ENCODE measurements at places on chromosomes 5 and 9.
A peak's percentile ranks its signal among the peaks of the same experiment; 100 is the strongest.

DNA sequence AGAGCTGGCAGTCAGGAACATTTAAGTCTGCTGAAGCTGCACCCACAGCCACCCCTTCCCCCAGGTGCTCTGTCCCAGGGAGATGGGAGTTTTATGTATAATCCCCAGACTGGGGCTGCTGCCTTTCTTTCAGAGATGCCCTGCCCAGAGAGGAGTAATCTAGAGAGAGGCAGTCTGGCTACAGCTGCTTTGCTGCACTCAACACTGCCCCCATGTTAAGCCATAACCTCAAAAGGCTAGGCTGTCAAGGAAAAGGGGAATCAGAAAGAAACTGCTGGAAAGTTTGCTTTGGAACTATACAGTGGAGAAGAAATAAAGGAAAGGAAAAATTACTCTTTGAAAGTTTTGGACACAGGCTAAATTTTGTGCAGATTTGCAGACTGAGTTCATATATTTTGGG lies 127.2 kb downstream of the MACIR start:
- no peak for DNase-seq

- DNase-seq: no peak
Measured at GRCh38 chr5:180021900-180022299, 49.7 kb downstream of the RNF130 start.

GRCh38 chr5:17228821-17229291 lies 11.4 kb downstream of the BASP1 start:
- DNase-seq: no peak

DNA sequence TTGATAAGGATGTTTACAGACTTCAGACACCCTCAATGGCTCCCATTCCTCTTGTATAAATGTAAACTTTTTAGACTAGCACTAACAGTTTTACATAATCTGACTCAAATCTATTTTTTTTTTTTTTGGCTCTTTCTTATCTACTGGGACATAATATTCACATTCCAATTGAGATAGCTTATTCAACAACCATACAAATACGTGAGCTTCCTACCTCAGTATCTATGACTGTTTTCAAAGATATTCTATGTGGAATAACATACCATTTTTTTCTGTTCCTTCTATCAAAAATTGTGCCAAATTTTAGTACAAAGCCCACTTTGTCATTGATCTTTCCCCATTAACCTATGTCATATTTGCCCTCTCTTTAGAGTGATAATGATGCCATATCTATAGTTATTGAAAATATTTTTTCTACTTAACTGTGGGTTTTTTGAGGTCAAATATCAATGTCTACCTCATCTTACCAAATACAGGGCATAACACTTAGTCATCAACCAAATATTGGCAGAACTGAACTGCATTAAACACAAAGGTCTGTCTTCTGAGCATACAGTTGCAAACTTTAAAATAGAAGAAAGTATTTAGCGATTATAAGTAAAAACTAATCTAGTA lies 482.6 kb downstream of the PTPRD start:
- no peak for DNase-seq

DNA sequence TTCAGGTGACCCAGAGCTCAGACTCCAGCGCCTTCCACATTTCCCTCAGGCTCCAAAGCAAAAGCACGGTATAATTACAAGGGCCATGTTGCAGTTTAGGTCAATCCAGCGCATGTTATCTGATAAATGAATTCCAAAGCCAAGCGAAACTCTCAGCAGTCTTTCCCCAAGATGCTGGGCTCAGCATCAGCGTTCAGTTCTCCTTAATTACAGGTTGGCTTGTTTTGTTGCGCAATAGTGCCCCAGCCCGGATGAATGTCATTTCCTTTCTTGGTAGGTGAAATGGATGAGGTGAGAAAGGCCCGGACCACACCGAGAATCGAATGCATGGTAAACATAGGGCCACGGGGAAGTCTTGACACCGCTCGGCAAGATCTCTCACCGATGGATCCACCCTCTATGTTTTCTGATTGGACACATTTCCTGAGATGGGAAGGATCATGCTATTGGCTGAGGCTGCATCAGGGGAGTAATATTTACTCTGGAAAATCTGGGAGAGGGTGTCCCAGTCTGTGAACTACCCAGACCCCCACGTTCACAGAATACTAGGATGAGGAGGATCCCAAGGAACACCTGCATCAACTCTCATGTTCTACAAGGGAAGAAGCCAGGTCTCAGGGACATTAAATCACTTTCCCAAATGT lies 221.2 kb upstream of the ANKRD55 start:
- DNase-seq: no peak

- no peak for DNase-seq
Measured at GRCh38 chr9:123724211-123724796, 205.6 kb downstream of the DENND1A start.

DNA sequence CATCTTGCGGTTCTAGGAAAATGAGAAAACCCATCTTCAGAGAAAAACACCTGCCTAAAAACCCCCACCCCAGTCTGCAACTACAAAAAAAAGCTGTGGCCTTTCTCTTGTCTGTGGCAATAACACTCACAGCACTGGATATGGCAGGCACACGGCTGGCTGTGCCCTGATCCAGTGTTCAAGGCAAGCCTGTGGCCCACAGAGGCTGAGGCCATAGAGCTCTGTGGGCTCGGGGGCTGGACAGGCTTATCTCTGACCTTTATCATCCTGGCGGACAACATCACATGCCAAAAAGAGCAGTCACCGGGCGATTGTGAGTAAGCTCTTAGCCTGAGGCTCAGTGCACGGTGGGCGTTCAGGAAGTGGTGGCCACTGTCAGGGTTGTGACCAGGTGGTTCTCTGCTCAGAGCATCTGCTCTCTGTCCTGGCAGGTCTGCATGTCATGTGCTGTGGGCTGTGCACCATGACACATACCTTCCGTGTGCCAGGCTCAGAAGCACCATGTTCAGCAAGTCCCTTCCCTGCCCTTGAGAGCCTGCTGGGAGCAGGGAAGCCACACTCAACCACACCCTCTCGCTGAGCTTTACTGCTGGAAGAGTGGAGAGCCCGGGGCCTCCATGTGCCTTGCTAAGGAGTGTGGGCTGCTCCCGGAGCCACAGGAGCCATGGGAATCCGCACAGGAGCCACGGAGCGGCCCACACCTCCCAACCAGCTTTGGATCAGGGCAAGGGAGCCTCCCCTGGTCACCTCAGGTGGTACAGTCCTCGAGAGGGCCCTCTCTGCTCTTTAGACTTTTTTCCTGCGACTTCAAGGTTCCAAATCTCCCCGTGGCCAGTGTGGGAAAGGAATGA lies 34.6 kb upstream of the WDR38 start:
- DNase-seq: no peak

DNA sequence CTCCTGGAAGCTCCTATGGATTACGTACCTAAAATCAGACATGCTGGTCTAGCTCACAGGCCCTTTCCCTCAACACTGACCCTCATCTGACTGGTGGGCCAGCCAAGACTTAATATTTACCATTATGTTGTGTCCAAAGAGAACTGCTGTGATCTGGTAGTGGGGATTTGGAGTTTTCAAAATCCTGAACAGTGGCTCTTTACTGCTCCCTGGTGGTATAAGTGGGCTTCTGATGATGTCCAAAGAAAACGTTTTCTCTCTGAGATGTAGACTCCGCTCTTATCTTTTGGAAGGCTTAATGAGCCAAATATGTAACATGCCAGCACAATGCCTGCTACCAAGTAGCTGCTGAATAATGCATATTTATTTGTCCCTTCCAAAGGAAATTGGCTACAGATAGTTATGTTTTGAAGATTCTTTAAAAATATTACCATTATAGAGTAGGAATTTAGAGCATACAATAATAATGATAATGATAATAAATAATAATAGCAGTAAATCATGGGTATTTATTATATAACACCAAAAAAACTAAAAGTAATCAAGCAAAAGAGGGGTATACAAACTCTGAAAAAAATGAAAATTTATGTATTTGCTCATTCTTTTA lies 406.6 kb upstream of the TNC start:
- DNase-seq: no peak

- no peak for DNase-seq
Measured at GRCh38 chr5:67648201-67648671, 451.6 kb upstream of the CD180 start.

- no peak for DNase-seq
Measured at GRCh38 chr5:127014573-127014972, 15.8 kb downstream of the MARCHF3 start.

DNA sequence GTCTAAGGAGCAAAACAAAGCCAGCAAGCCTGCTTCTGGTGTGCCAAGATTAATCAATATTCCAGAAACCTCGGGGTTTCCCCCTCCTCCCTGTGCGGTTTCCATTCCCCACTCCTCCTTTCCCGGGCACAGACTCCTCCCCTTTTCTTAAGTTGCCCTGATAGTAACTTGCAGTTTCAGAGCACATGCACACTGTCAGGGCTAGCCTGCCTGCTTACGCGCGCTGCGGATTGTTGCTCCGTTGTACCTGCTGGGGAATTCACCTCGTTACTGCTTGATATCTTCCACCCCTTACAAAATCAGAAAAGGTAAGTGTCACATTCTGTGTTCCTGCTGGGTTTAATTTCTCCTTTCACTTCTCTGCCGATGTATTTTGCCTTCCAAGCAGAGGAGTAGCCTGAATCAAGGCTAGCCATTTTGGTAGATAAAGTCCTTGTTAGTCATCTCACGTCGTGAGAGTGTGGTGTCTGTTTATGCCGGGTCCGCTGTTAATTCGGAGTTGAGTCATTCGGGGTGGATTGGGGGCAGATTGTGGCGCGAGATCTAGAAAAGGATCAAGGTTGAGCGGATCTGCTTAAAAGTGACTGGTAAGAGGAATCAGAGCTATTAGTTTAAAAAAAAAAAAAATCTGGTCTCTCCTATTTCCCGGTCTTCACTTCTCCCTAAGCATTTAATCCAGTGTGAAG lies at the start of gene SLC1A3:
SLC1A3 (plus strand) TSS at position 179 of the 686 bp plus-strand sequence. CDS start 1,818 bp downstream, outside the sequence.
- no peak for DNase-seq

GRCh38 chr5:176734756-176735342 lies 75.5 kb upstream of the UNC5A start:
- DNase-seq: no peak

- DNase-seq: no peak
Measured at GRCh38 chr9:120893611-120894307, 16.8 kb upstream of the PHF19 start.

GRCh38 chr5:37248970-37249814 lies at the start of gene CPLANE1:
TSS of gene CPLANE1 (minus strand) at chr5:37249376. CDS start at chr5:37247698, 1,678 bp downstream.
- peak; percentile 21 for DNase-seq

DNA sequence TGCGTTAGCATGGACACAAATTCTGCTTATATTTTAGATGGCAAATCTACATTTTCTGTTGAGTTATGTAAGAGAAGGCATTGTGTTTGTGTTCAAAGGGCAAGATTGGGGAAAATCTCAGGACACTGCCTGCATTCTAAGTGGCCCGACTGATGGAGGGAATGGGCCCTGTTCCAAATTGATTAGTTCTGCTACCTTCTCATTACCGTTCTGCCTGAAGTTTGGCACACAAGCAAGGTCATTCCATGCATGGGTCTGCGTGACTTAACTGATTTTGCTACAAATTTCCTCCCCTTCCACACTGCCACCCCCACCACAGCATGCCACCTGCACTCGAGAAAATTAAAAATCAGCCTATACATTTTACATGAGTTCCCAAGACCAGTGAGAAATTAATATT lies 409.9 kb downstream of the BRINP1 start:
- no peak for DNase-seq

DNA sequence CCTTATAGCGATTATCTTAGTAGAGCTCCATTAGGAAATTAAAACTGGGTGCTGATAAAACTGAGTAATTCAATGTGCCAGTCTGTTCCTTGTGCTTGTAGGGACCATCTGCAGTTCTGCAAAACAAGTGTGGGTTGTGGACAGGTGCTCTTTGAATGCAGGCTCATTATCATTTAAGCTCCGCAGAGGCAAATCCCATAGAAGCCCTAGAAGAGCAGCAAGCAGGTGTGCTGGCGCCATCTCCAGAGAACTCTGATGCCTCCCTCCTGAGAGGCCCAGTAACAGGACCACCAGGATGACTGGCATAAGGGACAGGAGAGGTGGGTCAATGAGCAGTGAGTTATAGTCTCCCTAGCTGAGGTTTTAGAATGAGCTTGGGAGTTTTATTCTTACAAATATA lies 1342.4 kb upstream of the DMAC1 start:
- DNase-seq: no peak

DNA sequence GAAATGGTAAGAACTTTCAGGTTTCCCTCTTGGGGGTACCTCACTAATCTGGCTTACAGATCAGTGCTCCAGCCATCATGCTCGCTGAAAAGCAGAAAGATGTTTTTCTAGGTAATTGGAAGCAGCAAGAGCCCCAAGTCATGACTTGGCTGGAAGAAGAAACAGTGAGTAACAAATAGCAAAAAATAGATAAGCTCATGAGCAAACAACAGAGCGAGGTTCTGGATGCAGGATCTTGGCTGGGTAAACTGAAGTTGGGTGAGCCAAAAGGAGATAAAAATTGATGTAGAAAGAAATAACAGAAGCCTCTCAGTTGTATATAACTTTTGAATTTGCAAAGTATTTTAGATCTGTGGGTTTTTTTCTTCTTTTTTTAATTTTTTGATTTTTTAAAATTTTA lies 110.1 kb downstream of the INSYN2B start:
- DNase-seq: no peak

DNA sequence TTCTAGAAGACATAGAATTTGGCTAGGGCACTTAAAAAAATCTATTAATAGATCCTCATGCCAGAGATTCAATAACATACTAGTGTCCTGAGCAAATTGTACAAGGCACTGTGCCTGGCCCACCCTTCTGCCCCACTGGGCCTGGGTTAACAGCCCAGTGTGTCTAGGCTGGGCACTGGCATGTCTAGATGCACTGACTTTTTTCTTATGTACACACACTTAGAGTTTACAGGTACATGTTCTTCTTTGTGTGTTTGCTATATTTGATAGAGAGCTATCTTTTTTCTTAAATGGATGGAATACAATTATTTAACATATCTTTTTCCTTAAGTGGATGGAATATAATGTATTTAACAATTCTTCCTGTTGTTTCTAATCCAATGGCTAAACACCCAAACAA lies 241.5 kb downstream of the AUH start:
- DNase-seq: no peak

- DNase-seq: no peak
Measured at GRCh38 chr5:60810438-60811085, 33.5 kb downstream of the ELOVL7 start.

DNA sequence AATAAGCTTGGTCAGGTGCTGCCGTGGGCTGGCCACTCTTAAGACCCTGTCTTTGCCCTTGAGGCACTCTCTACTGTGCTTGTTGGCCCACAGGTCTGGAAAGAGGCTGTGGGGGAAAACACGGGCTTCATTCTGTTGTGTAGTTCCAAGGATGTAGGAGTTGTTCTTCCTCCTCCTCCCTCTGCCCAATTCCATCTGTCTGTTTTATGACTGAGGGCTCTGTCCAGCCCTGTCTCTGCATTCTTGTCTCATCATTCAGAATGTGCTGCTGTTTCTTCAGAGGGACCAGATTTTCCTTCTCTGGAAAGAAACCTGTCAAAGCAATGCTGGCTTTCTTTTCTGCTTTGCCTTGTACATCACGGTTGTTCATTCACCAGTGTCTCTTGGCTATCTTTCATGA lies 84.1 kb downstream of the MAP1B start:
- DNase-seq: no peak

GRCh38 chr5:71932655-71933338 lies 174.5 kb upstream of the MAP1B start:
- no peak for DNase-seq

DNA sequence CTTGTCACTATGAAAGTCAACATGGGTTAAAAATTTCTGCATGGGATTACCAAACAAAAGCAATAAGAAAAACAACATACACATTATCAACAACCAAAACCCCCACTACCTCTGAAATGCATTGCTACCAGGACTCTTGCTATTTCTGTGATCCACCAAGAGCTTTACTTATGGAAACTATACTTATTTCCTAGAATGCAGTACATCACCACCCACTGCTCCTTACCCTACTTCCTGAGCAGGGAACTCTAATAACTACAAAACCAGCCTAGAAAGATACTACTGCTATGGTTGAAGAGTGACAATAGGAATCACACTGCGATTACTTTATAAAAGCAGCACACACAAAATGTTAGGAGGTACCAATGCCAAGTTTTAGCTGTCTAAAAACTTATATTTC lies 22.2 kb downstream of the LURAP1L start:
- no peak for DNase-seq

Data from stimulated activated CD4-positive, alpha-beta T cell treated with anti-CD3 and anti-CD28 coated beads, TNF-alpha, amount 100 ng/mL, for 4 hours (primary cell).